ENCODE measurements at places on chromosomes 4 and X. TPM values are rescaled to one million over a fixed set of nuclear protein-coding genes. Genes with fewer than 3 reads are reported as not detected.

VCX gene
- 0.11 TPM for total RNA-seq

MAOA gene
- 18.8 TPM for total RNA-seq

STPG2 gene
- total RNA-seq, result not detected

FBXL5 gene
- 106 TPM for total RNA-seq

NOX1 gene
- not detected for total RNA-seq

HSPA4L gene
- 18.5 TPM for total RNA-seq

All from hair follicular keratinocyte (primary cell).